ENCODE measurements at places on chromosomes 16 and 17.

DNA sequence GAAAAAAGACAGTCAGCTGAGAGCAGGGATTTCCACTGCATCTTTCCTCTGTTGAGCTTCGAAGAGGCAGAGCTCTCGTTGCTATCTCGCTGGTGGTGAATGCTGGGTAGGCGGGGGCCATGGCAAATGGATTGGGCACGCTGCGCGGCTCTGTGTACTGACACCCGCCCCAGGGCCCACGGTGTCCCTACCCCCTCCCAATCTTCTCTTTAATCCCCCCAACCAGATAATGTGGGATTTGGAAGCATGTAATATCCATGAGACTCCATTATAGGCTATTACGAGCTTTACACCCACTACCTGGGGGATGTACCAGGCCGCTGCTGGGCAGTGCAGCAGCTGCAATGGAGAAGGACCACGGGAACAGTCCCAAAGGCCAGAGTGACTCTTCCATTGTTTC is 8.3 kb downstream of the PIPOX start:
- DNase-seq: no peak

DNA sequence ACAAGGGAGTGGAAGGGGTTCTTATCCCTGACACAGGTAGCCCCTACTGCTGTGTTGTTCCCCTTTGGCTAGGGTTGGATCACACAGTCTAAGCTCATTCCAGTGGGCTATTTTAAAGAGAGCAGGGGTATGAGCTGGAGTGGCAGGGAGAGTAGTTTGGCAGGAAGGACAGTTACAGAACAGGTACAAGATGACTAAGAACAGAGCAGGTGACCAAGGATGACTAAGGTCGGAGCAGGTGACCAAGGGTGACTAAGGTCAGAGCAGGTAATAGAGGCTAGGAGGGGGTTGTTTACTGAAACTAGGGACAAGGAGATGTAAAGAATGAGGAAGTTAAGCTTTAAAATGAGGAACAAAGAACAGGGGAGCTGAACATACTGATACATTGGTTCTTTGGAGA is 58.8 kb downstream of the UTP18 start:
- no peak for DNase-seq

DNA sequence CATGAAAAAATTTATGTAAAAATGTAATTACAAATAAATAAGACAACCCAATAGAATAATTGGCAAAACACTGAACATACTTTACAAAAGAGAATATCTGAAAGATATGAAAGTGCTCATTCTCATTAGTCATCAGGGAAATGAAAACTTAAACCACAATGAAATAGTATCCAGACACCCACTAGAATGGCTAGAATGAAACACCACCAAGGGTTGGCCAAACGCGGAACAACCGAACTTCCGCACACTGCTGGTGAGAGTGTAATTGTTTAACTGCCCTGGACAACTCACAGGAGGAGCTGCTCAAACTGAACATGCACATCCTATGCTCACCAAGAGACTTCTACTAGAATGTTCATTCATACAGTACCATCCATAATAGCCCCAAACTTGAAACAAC is 5.8 kb upstream of the ZDHHC7 start:
- no peak for DNase-seq

DNA sequence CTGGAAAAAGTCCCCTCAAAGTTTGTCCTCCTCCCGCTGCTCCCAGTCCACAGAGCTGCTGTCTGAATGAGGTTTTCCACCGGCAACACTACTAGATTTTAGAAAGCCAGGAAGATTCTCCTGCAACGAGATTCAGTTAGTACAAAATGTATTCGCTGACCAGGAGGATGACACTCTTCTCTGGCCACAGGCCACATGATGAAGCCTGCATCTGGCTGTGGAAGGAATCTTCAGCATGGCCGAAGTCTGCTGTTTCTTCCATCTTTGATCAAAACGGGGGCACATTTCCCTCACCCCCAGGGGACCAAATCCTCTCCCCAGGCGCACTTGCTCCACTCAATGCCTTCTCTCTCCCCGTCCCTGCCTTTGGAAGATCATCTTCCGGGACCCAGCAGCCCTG is 215.8 kb upstream of the NLRP1 start:
- DNase-seq: no peak

- no peak for DNase-seq
Measured at GRCh38 chr16:15703029-15703736, 53.1 kb downstream of the NDE1 start.

DNA sequence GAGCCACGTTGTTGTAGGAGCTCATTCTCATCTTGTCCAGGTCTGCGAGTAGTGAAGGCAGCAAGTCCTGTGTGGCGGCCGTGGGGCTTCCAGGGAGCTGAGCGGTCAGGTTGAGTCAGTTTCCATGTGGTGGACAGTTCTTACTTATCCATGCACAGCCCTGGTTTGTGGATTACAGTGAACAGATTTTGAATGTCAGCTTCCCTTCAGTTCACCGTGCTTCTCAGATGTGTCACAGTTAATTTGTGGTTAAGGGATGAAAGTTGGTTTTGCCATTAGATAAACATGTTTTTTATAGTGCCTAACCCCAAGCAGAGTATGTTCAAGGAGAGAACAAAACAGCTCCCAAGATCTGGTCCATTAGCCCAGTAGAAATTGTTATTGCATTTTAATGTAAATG is 103.1 kb downstream of the RPTOR start:
- DNase-seq: no peak

DNA sequence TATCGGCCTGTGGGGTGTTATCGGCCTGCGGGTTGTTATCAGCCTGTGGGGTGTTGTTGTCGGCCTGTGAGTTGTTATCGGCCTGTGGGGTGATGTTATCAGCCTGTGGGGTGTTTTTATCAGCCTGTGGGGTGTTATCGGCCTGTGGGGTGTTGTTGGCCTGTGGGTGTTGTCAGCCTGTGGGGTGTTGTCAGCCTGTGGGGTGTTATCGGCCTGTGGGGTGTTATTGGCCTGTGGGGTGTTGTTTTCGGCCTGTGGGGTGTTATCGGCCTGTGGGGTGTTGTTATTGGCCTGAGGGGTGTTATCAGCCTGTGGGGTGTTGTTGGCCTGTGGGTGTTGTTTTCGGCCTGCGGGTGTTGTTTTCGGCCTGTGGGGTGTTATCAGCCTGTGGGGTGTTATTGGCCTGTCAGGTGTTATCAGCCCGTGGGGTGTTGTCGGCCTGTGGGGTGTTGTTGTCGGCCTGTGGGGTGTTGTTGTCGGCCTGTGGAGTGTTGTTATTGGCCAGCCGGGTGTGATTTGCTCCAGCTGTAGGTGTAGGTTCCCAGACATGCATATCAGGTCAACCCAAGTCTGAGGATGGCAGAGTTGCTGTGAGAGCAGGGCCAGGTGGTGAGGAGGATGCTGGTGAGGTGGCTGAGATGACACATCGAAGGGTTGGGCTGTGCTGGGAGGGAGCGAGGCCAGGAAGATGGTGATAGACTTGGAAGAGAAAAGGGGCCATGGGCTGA is 7.1 kb downstream of the TRARG1 start:
- no peak for DNase-seq

DNA sequence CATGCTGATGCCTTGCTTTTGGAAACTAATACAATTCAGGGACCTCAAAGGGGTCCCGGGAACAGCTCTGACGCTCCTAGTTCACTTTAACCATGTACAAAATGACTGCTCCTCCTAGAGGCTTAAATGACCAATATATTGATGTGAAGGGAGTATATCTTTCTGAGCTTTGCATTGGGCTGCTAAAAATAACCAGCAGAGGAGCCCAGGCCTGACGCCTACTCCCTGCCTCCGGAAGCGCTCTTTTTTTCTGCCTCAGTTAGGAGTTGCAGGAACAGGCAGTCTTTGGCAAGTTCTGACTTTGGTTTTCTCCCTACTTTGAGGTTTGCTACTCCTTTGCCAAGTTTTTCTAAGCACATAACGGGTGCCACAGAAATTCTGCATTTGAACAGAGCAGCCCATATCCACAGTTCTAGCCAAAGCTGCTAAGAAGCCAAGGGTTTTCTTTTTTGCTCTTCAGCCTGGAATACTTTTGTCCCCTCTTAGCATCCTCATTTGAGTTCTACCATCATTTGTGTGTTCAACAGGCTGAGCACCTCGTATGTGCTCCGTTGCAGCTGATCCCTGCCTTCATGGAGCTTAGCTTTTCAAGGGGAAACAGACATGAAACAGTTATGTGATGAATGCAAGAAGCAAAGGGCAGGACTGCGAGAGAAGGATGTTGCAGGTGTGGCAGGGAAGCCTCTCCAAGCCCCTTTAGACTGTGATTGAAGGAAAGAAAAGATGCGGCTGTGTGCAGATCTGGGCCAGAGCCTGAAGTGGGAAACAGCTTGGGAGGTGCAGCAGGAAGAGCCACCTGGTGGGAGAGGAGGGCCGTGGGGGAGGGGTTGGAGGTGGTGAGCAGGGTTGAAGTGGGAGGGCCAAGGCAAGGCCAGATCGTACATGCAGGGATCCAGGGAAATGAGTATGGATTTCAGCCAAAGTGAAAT is 2.8 kb upstream of the NAGPA start:
- DNase-seq: no peak

GRCh38 chr17:76554131-76554530 is 14.3 kb downstream of the PRCD start:
- no peak for DNase-seq

DNA sequence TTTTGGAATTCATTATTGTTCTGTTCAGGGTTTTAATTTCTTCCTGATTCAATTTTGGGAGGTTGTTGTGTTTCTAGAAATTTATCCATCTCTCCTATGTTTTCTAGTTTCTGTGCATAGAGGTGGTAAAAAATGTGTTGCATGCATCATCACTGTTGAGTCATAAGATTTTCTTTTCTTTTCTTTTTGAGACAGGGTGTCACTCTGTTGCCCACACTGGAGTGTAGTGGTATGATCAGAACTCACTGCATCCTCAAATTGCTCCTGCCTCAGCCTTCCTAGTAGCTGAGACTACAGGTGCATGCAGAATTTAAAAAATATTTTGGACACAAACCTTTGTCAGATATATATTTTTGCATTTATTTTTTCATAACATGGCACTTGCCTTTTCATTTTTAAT is 184.8 kb downstream of the BCAS3 start:
- no peak for DNase-seq

DNA sequence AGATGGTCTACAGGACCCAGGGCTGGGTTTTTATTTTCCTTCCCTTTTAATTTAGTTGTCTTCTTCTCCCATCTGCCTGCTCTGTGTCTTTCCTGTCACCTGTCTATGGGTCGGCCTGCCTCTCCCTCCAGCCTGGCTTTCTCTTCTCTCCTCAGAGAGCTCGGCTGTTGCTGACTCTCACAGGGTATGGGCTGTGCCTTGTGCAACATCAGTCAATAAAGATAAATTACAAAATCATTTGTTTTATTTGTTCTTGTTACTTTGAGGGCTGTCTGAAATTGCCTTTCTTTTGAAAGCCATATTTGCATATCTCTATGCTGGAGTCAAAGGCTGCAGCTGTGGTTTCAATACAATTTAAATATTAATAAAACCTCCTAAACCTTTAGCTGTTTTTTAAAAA is 15.6 kb downstream of the RND2 start:
- DNase-seq: no peak

- DNase-seq: no peak
Measured at GRCh38 chr17:41212524-41213169, 13.8 kb upstream of the KRTAP9-2 start.

DNA sequence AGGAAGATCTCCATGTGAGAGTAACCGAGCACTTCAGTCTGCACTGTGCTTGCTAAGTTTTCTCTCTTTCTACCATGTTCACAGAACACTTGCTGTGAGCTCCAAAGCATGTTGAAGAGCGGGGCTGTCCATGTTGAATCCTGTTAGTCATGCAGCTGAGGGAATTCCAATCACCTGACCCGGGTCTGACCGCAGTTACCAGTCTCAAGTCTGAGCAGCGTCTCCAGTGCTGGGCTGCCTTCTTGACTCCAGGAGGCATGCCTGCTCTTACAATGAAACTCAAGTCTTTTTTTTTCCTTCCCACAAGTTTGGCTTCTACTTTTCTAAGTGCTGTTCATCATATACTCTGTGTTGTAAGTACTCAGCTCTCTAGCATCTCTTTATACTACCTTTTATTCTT is 44.3 kb downstream of the HOXB1 start:
- no peak for DNase-seq

GRCh38 chr16:77212741-77213541 is 13.7 kb downstream of the SYCE1L start:
- no peak for DNase-seq

DNA sequence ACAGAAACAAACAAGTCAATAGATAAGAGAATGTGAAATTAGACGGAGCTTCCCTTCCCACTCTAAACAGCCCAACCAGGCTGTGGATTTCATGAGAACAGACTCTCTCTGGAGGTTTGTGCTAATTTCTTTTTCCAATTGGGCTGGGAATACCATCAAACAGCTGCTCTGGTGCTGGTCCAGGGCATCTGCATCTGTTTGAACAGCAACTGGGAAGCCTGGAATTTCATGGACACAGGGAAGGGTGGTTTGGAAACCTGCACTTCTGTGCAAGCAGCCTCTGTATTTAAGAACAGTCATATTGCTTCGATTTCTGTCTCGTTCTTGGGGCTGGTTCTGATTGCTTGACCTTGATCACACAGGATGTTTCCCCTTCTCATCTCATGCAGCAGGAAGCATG is 88.7 kb downstream of the FOXL1 start:
- no peak for DNase-seq

GRCh38 chr17:17893801-17894644 is 57.2 kb upstream of the SREBF1 start:
- no peak for DNase-seq

GRCh38 chr16:10114409-10114808 is 67.8 kb downstream of the GRIN2A start:
- DNase-seq: no peak

DNA sequence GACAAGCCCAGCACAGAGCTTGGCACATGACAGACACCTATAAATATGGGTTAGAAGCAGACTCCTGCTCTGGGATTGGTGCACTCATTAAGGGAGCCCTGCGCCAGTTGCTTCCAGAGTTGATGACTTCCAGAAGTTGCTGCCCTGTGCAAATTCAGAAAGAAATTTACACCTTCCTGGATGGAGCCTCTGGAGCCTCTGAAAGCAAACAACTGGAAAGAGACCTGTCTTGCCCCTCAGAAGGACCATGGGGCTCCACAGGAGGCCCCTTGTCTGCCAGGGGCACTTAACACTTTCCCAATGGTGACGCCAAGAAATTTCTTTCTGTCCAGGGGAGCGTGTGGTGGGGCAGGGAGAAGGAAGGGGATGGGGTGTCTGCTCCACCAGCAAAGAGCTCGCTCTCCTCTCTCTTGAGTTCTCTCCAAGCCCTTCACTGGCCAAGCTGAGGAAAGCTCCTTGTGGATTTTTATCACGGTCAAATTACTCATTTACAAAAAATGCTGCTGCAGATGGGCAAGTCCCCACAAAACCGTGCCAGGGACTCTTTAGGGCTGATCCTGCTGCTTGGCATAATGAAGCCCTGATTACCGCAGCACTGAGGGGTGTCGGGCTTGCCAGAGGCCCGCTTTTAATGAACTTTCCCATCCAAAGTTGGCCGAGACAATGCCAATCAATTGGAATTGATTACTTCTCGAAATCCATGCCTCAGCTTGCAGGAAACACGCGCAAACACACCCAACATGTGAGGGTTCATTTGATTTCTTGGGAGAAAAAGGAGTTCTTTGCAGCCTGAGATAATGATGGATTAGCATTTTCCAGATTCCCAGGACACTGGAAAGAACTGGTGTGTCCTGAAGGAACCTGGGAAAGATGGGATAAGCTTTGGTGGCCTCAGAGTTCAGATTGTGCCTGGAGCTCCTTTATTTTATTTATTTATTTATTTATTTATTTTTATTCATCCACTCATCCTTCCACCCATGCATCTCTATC is 583.6 kb upstream of the CDH5 start:
- no peak for DNase-seq

Measured in type B pancreatic cell (in vitro differentiated cells).